ENCODE measurements at places on chromosomes 7 and 10.
A peak's percentile ranks its signal among the peaks of the same experiment; 100 is the strongest.

GRCh38 chr7:105141068-105141467 lies 127.1 kb downstream of the KMT2E start:
- DNase-seq: peak; percentile 39

GRCh38 chr10:75402486-75403143 lies 1.1 kb upstream of the ZNF503 start:
- DNase-seq: peak; percentile 67

DNA sequence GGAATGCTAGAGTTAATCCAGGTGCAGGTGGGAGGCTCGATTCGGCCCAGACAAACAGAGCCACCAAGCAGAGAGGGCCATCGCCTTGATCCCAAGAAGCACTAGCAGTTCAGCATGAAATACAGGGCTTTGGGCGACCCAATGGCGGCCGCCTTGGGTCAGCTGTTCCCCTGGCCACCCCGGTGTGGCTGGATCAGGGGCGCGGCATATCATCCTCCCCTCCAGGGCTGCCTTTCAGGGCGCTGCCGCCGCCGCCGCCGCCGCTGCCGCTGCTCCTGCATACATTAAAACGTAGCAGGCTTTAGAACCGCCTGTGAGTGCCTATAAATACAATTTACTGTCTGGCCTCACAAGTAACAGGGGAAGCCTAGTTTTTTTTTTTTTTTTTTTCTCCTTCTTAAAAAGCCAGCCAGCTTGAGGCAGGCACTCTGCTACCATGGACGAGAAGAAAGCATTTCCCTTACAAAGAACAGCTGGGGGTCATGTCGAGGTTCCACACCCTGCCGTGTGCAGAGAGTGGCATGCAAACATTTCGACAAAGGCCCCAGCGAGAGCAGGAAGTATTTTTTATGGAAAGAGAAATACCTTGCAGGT lies 57.7 kb upstream of the EFCAB10 start:
- peak; percentile 88 for DNase-seq

- DNase-seq: peak; percentile 71
Measured at GRCh38 chr7:147803606-147804005, 787.0 kb upstream of the C7orf33 start.

DNA sequence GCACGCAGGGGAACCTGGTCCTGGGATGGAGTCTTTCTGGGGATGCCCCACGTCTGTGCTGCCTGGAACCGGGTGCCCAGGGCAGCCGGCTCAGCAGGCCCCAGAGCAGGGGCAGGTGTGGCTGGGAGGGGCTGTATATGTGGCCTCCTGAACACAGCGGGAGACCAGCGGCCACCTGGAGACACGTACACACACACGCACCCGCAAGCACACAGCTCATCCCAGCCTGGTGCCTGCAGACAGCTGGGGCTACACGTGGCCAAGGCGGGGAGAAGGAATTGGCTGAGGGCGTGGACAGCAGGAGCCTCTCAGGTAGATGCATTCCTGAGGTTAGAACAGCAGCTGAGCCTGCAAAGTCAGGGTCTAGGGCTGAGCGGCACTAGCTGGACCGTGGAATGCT lies 14.0 kb downstream of the ADAM8 start:
- DNase-seq: peak; percentile 36

- no peak for DNase-seq
Measured at GRCh38 chr10:25157650-25158049, 17.2 kb upstream of the GPR158 start.

DNA sequence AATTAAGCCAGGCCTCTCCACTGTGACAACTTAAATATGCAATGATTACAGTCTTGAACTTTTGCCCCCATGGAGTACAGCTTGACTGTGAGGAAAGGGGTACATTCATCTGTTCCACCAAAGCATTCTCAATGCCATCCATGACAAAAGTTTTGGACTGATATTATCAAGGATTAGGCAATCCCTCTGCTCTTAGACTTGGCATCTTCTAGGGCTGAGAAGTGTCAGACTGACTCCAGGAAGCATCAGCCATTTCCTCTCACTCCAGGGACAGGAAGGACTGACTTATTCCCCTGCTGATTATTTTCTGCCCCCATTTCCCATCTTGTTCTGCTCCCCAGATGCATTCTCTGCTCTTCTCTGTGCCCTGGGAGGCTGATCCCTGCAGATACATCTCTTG lies 69.7 kb downstream of the ZNF365 start:
- no peak for DNase-seq

DNA sequence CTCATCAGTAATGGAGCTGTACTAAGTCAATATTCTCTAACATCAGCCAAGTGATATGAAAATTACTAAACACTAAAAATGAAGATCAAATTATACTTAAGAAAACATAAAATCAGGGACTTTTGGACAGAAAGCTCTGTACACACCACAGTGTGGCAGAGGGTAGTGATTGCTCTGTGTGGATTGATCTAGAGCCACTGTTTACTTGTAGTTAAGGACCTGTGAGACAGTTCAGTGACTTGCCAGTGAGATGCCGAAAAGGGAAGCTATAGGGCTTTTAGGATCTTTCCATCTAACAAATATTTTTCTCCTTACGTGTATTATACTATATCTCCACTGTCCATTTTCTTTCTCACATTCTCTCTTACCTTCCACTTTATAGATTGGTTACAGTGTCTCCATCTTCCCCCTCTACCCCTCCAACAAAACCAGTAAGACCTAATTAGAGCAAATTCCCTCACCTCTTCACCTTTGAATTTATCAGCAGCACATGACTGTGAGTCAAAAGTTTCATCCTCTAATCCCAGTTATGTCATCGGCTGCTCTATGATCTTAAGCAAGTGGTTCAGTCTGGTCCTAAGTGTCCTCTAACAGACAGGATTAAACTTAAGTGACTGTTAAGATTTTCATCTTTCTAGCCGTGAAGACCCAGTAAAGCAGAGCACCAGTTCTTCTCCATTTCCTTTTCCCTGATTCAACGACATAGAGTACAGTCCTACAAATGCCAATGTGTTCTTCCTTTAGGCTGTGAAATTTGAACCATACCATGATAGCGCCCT lies 6.9 kb downstream of the PIK3CG start:
- DNase-seq: no peak

- peak; percentile 89 for DNase-seq
Measured at GRCh38 chr7:69880840-69881239, 282.6 kb downstream of the AUTS2 start.

DNA sequence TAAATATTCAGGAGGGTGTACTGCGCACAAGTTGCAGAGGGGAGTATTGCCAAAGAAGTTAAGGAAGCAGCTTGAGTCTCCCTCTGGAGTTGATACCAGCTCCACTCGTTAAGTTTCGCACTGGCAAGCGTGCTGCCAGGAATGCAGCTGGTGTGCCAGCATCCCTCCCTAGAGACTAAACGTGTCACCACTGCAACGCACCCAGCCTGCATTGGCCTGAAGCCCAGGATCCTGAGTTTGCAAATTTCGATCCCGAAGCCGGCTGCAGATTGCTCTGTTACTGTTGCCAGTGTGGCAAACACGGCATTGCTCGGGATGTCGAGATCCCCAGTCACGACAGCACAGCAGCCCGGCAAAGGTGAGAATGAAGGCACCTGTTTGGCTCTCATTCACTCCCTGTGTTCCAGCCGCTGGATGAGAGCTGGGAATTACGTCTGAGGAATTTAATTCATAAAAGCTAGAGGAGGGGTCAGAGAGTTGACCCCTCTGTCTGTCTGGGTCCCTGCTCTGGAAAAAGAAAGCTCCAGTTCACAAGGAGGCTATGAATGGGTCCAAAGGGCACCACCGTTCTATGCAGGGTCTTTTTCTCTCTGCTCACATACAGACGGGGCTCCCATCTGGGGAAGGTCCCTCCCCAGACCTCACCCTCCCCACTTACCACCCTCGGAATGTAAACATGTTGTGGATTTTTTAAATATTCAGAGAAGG lies 61.0 kb downstream of the NRP1 start:
- DNase-seq: peak; percentile 60

DNA sequence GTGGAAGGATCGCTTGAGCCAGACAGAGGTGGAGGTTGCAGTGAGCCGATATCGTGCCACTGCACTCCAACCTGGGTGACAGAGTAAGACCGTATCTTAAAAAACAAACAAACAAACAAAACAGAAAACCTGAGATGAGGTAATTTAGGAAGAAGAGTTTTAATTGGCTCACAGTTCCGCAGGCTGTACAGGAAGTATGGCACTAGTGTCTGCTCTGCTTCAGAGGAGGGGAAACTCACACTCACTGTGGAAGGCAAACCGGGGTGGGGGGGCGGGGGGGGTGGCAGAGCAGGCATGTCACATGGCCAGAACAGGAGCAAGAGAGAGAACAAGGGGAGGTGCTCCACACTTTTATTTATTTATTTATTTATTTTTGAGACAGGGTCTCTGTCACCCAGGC lies 5.1 kb downstream of the UBE2D4 start:
- no peak for DNase-seq

DNA sequence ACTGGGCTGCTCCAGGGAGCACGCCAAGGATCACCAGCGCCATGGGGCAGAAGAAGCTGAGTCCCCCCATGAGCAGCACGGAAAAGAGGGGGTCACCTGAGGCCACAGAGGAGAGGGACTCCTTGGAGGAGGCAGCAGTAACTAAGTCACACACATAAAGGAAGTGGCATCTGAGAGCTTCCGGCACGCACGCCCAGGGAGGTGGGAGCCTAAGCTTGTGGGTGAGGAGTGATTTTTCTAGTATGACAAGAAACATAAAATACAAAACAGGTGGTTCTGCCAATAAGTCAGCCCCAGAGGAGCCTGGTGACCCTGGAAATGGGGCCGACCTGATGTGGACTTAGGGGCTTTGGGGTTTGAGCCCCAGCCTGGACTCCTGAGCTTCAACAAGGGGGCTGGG lies 60.8 kb downstream of the CARD11 start:
- DNase-seq: no peak

- no peak for DNase-seq
Measured at GRCh38 chr10:61960396-61961120, 59.1 kb downstream of the ARID5B start.

DNA sequence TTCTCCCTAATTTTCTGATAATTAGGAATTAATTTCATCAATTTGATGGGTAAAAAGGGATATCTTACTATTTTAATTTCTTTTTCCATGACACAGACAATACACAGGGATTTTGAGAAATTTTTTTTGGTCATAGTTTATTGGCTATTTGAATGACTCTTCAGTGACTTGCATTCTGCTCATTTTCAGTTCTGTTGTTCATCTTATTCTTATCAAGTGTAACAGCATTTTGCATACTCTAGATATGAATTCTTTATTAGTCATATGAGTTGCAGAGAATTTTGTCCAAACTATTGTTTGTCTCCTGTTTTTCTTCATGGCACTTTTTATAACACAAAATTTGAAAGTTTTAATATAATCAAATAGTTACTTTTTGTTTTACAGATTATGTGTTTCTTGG lies 41.7 kb downstream of the MKLN1 start:
- no peak for DNase-seq

DNA sequence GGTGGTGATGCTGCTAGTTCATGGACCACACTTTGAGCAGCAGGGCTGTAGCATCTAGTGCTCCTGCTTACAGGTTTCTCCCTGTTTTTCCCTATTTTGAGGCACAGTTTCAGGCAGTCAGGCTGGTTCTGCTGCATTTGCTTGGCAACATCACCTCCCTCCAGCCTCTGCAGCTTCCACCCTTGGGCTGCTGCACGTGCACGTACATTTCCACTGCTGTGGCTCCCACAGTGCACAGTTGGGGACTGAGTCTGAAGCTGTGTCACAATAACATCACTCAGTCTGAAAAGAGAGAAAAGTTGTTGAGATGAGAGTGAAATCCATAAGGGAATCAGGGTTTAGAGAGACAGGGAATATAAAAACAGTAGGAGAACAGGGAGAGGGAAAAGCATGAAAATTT lies 230.7 kb upstream of the FZD1 start:
- DNase-seq: peak; percentile 14

GRCh38 chr7:121761399-121761798 lies 111.6 kb upstream of the PTPRZ1 start:
- no peak for DNase-seq

DNA sequence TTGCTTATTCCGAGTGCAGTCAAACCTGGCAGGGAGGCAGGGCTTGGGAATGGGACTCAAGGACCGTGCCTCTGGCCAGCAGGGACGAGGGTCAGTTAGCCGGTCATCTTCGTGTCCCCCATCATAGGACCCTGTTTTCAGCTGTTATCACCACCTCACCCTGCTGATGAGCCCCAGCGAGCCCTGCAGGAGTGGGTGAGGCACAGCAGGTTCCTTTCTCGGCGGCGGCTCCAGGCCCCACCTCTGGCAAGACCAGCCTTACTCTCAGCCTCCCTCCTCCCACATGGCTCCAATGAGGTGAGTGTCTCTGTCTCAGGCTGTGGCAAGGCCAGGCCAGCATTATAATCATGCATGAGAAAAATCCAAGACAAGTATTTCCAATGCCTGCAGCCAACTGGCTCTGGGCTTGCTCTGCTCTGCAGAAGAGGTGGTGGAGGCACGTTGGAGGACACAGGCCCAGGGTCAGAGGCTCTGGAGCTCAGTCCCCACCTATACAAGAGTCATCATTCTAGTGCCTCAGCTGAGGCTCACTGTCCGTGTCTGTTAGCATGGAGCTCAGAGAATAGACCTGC lies 15.7 kb downstream of the PKD1L1 start:
- DNase-seq: no peak

- peak; percentile 71 for DNase-seq
Measured at GRCh38 chr7:75866489-75867389, 12.1 kb upstream of the RHBDD2 start.
